ENCODE measurements at places on chromosomes 5 and 9.

- DNase-seq, result no peak
These were observed 17.6 kb upstream of the SETX start for GRCh38 chr9:132372177-132373095.

GRCh38 chr9:115680231-115680630 is 473.4 kb upstream of the PAPPA start:
- no peak for DNase-seq

DNA sequence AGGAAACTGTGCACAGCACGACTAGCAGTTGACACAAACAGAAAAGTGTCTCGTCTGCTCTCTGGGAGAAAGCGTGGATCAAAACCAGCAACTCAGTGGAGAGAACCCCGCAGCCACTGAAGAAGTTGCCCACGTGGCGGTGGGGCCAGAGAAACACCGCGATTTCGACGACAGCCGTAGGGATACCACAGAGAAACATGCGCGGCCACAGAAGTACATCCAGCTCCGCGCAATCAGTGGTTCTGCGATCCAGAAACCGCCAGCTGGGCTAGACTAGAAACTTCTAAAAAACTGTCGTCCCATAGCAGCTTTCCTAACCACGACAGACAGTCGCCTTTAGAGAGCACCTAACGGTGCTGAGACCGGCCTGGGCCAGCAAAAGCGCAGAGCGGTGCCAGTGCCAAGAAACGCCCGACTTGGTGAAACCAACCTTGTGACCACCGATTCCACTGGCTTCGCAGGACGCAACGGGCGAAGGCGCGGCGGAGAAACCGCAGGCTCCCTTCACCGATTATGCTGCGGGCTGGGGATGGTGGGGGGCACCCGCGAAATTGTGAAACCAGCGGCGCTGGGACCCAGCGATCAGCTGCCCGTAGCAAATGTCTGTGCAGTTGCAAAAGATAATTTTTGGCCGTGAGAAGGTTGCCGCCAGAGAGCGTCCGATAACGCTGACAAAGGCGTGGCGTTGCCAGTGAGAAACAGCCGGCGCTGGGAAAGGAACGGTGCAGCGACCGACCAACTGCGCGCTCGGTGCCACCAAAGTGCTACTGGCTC is 2.7 kb upstream of the ANXA2R start:
- peak; percentile 35 for DNase-seq

DNA sequence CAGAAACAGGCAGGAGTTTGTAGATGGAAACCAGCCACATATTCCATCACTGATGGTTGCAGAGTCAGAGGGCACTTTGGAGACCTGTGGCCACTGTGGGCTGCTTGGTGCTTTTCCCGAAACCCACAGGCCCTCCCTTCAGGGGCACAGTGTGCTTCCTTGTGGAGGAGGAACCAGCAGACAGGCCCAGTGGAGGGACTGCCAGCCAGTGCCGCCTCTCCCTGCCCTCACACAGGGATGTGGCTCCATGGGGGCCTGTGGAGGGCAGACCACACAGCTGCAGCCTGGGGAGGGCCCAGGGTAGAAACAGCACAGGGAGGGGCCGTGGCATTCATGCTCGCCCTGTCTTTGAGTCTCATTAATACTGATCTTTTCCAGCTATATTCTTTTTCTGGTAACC is 35.2 kb downstream of the CEP72 start:
- no peak for DNase-seq

- no peak for DNase-seq
These were observed 12.5 kb downstream of the MAPKAP1 start for GRCh38 chr9:125694478-125694877.

GRCh38 chr5:17103461-17103860 is 114.0 kb upstream of the BASP1 start:
- no peak for DNase-seq

DNA sequence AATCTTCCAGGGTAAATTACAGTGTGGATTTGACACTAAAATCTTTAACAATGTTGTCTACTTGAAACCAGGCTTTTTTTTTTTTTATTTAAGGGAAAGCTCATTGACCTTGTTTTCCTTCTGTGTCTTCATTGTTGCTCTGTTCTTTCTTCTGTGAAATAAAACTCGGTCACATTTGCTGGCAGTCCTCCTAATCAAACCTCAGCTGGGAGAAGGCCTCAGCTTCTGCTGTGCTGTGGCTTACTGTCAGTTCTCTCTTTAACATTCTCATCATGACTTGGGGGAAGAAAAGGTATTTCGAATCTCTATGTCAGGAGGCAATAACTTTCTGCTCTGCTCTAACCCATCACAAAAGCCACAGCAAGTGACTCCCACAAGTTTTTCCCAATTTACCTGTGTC is 268.9 kb downstream of the ZNF608 start:
- no peak for DNase-seq

- no peak for DNase-seq
These were observed 1296.8 kb upstream of the NUDT12 start for GRCh38 chr5:104859437-104859836.

GRCh38 chr9:137437691-137438590 is 3.2 kb downstream of the ENTPD8 start:
- no peak for DNase-seq
